ENCODE measurements at places on chromosomes 1 and 21. TPM values are rescaled to one million over a fixed set of nuclear protein-coding genes. Genes with fewer than 3 reads are reported as not detected.

The OSCP1 gene
- total RNA-seq, result 7.4 TPM

The LMX1A gene
- not detected for total RNA-seq

The ENAH gene
- total RNA-seq, result 105 TPM

The LIN28A gene
- total RNA-seq, result not detected

The NOTCH2 gene
- total RNA-seq, result 38.3 TPM

The ADPRS gene
- total RNA-seq, result 30.3 TPM

The SPRR2B gene
- not detected for total RNA-seq

The BARHL2 gene
- total RNA-seq, result not detected

The CD34 gene
- total RNA-seq, result 0.02 TPM

The SPATC1L gene
- 0.62 TPM for total RNA-seq

The SLC35F3 gene
- 5.3 TPM for total RNA-seq

The PPM1J gene
- 0.79 TPM for total RNA-seq

The CNN3 gene
- 54.3 TPM for total RNA-seq

The TTC39A gene
- 2.9 TPM for total RNA-seq
